ENCODE measurements at places on chromosomes 2 and 18.

GRCh38 chr2:119024152-119024551, 82.2 kb downstream of the MARCO start:
- DNase-seq = no peak

DNA sequence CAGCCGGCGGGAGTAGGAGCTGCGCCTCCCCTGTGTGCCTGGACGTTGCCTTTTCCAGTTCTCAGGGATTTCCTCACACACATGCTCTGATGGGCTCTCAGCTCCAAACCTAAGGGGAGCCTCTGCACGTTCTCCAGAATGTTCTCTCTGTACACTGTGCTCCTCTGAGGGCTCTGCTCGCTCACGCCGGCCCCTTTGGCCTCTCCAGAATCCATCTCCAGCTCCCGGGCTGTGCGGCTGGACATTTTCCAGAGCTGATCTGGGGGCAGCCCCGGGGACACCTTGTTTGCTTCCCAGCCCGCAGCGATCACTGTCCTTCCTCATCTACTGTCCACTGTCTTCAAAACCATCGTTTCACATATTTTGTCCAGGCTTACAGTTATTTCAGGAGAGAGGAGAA, 245.4 kb upstream of the HDAC4 start:
- no peak for DNase-seq

DNA sequence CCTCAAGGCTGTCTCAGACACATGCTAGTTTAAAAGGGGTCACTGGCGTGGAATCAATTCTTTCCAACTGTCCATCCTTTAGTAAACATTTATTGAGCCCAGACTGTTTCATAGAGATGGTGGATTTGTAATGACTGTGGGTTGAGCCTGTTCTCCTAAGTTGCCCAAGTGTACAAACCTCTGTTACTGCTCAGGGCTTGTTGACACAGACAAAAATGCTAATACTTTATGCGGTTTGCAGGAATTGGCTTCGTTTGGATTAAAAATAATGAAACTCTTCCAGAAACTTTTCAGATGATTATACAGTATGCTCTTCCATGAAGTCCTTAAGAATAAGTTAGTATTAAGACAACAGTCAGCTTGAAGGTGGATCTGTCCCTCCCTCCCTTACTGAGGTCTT, 83.6 kb upstream of the MGAT5 start:
- no peak for DNase-seq

DNA sequence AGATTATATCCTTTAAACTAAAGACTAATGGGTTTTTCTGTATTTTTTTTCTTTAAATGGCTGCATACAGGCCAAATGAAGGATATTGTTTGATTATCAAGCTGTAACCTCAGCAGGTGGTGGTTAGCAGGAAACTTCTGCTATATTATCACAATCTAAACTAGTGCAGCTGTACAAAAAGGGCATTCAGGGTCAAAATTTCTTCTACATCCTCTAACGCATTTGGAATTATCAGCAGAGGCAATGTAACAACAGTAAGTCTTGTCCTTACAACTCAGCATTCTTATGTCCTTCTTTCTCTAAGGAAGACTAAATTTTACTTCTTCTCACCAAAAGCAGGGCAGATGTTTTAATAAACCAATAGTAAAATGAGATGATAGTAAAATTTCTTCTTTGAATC, 135.8 kb upstream of the FN1 start:
- DNase-seq = no peak

GRCh38 chr2:134253117-134253704, 661 bp upstream of the MGAT5 start:
- DNase-seq = no peak
